Lung (tissue), 17 donors: ENCODE measurements at places on chromosomes 13 and 19. TPM values are rescaled to one million over a fixed set of nuclear protein-coding genes. Genes with fewer than 3 reads are reported as not detected.

The PRX gene
- 25.6 TPM for total RNA-seq

The CEACAM7 gene
- 0.37 TPM for total RNA-seq

The POU4F1 gene
- not detected for total RNA-seq

- H3K27me3 ChIP-seq: no peaks in the 10 kb centered on the region
- no peak for DNase-seq
- H3K4me1 ChIP-seq: peaks cover 3% of the 10 kb centered on the region
- no peak overlapping the region for H3K4me3 ChIP-seq
- no peak overlapping the region for H3K27ac ChIP-seq
These were observed 3.9 kb downstream of the DNAJB1 start for GRCh38 chr19:14514215-14514863.

DNA sequence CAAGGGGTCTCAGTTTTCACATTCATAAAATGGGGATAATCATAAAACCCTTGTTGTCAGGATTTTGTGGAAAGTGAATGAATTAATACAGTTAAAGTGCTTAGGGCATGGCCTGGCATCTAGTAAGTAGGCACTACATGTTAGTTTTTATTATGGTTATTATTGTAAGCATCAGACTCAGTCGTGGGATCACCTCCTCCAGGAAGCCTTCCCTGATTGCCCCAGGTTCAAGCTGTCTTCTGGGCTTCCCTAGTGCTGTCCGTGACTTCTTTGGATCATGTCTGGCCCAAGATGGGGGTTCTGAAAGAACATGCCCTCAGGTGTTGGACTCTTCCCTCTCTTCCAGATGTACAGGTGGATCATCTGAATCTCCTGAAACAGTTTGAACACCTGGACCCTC is 10.7 kb downstream of the NUCB1 start:
- H3K4me3 ChIP-seq: no peak overlapping the region
- H3K4me1 ChIP-seq: no peaks in the 10 kb centered on the region
- no peak overlapping the region for H3K27ac ChIP-seq
- H3K36me3 ChIP-seq: peaks cover 58% of the 10 kb centered on the region
- DNase-seq: no peak
- H3K27me3 ChIP-seq: no peaks in the 10 kb centered on the region

GRCh38 chr13:39341251-39341650 is 261.7 kb downstream of the LHFPL6 start:
- H3K27ac ChIP-seq: peak overlapping the region; percentile 21
- peaks cover 5% of the 10 kb centered on the region for H3K36me3 ChIP-seq
- no peak for DNase-seq
- H3K27me3 ChIP-seq: no peaks in the 10 kb centered on the region

The OR7C1 gene
- total RNA-seq: not detected

GRCh38 chr19:28933039-28933438 is 279.9 kb downstream of the UQCRFS1 start:
- no peaks in the 10 kb centered on the region for H3K4me1 ChIP-seq
- no peak for DNase-seq
- no peak overlapping the region for H3K27ac ChIP-seq

The SIGLEC12 gene
- 3.5 TPM for total RNA-seq

- H3K4me1 ChIP-seq: no peaks in the 10 kb centered on the region
- H3K4me3 ChIP-seq: no peak overlapping the region
- no peak for DNase-seq
- no peak overlapping the region for H3K27ac ChIP-seq
- H3K36me3 ChIP-seq: no peaks in the 10 kb centered on the region
These were observed 38.8 kb downstream of the VSTM2B start for GRCh38 chr19:29564574-29565005.

DNA sequence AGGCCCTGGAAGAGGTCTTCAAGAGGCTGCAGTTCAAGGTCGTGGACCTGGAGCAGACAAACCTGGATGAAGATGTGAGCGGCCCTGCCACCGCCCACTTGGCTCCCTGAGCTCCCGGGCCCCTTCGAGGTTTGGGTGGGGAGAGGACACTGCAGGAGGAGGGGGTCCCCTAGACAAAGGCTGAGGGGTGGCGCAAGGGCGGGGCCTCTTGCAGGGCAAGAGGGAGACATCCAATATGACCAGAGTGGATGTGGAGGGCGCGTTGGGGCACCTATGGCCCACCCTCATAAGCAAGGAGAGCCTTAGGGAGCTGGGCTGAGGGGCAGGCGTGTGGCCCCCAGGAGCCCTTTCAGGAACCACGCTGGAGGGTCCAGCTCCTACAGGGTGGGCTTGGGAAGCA is 20.2 kb downstream of the NKPD1 start:
- H3K36me3 ChIP-seq: peaks cover 49% of the 10 kb centered on the region
- H3K4me3 ChIP-seq: no peak overlapping the region
- no peak overlapping the region for H3K27ac ChIP-seq
- DNase-seq: no peak
- H3K27me3 ChIP-seq: no peaks in the 10 kb centered on the region
- H3K4me1 ChIP-seq: no peaks in the 10 kb centered on the region

DNA sequence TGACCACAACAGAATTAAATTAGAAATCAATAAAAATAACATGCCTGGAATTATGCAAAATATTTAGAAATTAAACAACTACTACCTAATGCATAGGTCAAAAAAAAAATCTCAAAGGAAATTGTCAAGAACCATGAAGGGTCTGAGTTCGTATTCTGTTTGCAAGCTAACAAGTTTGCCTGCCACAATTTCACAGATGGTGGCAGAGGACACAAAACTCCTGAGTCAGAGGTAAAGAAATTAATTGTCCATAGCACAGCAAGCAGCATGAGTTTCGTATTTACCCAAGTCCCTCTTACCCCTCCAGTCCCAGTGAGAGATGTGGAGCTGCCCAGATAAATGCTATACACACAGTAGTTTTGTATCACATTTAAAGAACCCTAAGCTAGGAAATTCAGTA is 675.9 kb downstream of the UQCRFS1 start:
- no peak overlapping the region for H3K4me3 ChIP-seq
- no peaks in the 10 kb centered on the region for H3K27me3 ChIP-seq
- no peak for DNase-seq
- H3K36me3 ChIP-seq: no peaks in the 10 kb centered on the region
- H3K27ac ChIP-seq: no peak overlapping the region

The ZNF787 gene
- total RNA-seq: 27.5 TPM

DNA sequence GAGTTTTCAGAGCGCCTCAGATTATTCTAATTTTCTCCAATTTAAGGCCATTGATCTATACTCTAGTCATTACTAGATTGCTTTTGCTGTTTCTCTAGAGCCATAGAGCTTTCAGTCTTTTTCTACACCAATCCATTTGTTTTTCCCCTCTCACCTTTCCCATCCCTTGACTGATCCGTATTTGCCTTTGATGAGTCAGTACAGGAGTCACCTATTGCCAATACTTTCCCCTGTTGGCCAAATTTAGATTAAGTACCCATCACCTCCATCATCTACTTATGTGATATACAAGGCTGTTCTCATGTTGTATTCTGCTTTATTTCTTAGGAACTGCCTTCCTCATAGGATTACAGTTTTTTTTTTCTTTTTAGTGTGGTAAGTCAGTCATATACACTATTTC is 463.2 kb downstream of the KLF12 start:
- no peak for DNase-seq
- H3K27ac ChIP-seq: no peak overlapping the region
- peaks cover 1% of the 10 kb centered on the region for H3K4me1 ChIP-seq
- H3K4me3 ChIP-seq: no peak overlapping the region
- no peaks in the 10 kb centered on the region for H3K36me3 ChIP-seq
- no peaks in the 10 kb centered on the region for H3K27me3 ChIP-seq

The MISP3 gene
- total RNA-seq: 10.7 TPM

The ATG4D gene
- total RNA-seq: 13.4 TPM

The ZNF146 gene
- 101 TPM for total RNA-seq

DNA sequence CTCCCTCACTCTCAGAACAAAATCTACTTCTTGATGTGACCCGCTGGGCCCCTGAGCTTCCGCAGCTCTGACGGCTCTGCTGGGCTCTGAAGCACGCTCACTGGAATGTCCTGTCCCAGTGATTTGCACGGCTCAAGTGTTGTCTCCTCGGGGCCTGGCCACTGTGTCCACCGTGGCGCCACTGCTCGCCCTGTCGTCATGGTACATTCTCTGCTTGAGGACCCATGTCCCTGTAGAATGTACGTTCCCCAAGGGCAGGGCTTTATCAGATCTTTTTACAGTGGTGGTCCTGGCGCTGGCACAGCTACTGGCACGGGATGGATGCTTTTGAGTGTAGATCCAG is 12.1 kb downstream of the KLHL26 start:
- H3K27ac ChIP-seq: no peak overlapping the region
- no peak overlapping the region for H3K4me3 ChIP-seq
- no peak for DNase-seq
- H3K36me3 ChIP-seq: no peaks in the 10 kb centered on the region
- no peaks in the 10 kb centered on the region for H3K27me3 ChIP-seq

The OLFM2 gene
- total RNA-seq: 11.9 TPM

- H3K4me3 ChIP-seq: no peak overlapping the region
- DNase-seq: no peak
- no peak overlapping the region for H3K27ac ChIP-seq
- H3K4me1 ChIP-seq: no peaks in the 10 kb centered on the region
- no peaks in the 10 kb centered on the region for H3K36me3 ChIP-seq
- no peaks in the 10 kb centered on the region for H3K27me3 ChIP-seq
These were observed 46.8 kb upstream of the FARP1 start for GRCh38 chr13:98096059-98096458.

GRCh38 chr13:49893591-49893990 is 42.5 kb downstream of the SPRYD7 start:
- no peak overlapping the region for H3K27ac ChIP-seq
- H3K4me1 ChIP-seq: no peaks in the 10 kb centered on the region
- H3K4me3 ChIP-seq: no peak overlapping the region
- DNase-seq: no peak
- H3K27me3 ChIP-seq: no peaks in the 10 kb centered on the region
- no peaks in the 10 kb centered on the region for H3K36me3 ChIP-seq

The CCL25 gene
- not detected for total RNA-seq

The ADGRE3 gene
- total RNA-seq: 2.1 TPM

The CDC42EP5 gene
- 24.9 TPM for total RNA-seq
